SK-N-SH treated with all-trans-retinoic acid at 6 μM for 48 hours (cell line): ENCODE measurements at places on chromosomes 12 and 14.
A peak's percentile ranks its signal among the peaks of the same experiment; 100 is the strongest.

- peak; percentile 86 for ATAC-seq
Observed at GRCh38 chr12:110224379-110225304, 56.4 kb upstream of the ATP2A2 start.

GRCh38 chr12:49347311-49348193, 864 bp downstream of the DNAJC22 start:
- ATAC-seq: peak; percentile 86

GRCh38 chr12:4445156-4446101, at the start of gene FGF6:
TSS of gene FGF6 (minus strand) at chr12:4445815. CDS start at chr12:4445570, 245 bp downstream.
- no peak for ATAC-seq

DNA sequence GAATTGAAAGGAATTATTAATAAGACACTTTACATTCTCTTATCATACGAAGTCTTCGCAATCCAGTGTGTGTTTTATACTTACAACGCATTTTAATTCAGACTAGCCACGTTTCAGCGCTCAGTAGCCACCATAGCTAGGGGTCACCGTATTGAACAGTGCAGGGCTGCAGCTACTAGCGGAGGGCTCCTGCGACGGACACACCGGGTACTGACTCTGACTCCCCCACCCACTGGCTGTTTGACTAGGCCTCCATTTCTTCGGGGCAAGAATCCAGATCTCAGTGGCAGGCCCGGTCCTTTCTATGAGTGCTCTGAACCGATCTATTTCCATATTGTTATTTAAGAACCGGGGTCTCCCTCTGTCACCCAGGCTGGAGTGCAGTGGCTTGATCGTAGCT, 1.5 kb upstream of the CDK2AP1 start:
- ATAC-seq: no peak

- no peak for ATAC-seq
Observed at GRCh38 chr12:113347892-113348291, 10.5 kb upstream of the PLBD2 start.

- no peak for ATAC-seq
Observed at GRCh38 chr12:108004319-108004718, 124.8 kb upstream of the WSCD2 start.

- ATAC-seq: peak; percentile 87
Observed at GRCh38 chr12:123659996-123660727, 10.8 kb upstream of the TCTN2 start.

DNA sequence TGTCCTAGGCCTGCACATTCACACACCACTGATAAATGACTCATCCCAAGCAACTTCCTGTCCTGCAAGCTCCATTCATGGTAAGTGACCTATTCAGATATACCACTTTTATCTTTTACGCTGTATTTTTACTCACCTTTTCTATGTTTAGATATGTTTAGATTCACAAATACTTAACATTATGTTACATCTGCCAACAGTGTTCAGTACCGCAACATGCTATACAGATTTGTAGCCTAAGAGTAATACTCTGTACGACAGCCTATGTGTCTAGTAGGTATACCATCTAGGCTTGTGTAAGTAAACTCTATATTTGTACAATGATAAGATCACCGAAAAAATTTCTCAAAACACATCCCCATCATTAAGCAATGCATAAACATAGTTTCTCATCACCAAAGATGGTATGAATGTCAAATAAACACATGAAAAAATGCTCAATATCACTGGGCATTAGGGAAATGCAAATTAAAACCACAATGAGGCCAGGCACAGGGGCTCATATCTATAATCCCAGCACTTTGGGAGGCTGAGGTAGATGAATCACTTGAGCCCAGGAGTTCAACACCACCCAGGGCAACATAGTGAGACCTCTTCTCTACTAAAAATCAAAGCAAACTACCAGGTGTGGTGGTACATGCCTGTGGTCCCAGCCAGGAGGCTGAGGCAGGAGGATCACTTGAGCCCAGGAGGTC, 20.7 kb downstream of the ATXN2 start:
- peak; percentile 93 for ATAC-seq

DNA sequence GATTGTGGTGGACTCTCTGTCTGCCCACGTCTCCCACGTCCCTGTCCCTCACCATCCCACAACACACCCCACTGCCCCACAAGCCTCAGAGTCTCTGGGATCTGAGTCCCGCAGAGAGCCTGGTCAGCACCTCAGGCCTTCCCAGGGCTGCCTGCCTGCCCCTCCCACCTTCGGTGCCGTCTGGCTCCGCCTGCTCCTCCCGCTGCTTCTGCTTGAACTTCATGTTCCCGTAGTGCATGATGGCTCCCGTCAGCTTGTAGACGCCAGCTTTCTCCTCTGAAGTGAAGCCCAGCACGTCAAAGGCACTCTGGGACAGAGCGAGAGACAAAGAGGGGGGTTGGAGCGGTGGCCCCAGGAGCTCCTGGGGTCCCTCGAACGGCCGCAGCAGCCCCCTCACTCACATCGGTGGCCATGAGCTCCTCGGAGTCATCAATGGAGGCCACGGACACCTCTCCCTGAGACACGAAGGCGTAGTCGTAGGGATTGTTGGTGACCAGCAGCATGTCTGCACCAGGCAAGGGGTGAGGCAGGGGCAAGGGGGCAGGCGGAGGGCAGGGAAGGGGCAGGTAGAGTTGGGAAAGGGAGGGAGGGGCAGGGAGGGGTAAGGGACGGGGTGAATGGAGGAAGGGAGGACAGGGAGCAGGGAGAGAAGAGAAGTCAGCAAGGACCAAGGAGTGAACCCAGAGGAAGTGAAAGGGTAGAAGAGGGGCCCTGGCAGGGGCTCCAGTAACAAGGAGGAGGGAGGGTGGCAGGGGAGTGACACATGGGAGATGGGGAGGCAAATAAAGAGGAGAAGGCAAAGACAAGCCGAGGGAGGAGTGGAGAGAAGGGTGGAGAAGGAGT, 5.6 kb downstream of the MYH6 start:
- ATAC-seq: peak; percentile 31; the same call in 1 of the 3 replicates

DNA sequence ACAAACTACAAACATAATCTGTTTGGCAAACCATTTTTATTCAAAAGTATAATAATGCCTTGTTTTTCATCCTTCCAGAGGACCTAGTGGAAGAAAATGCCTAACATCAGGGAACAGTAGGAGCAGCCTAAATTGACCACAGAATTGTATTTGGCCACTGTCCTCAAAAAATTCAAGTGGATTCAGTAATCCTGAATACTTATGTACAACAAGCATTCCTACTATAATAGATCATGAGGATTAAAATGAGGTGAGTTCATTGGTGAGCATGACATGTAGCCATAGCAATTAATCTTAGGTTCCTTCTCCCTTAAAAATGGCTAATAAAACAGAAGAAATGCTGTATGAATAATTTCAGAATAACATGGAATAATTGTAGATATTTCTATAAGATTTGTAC, 209.3 kb downstream of the DAD1 start:
- ATAC-seq: no peak

DNA sequence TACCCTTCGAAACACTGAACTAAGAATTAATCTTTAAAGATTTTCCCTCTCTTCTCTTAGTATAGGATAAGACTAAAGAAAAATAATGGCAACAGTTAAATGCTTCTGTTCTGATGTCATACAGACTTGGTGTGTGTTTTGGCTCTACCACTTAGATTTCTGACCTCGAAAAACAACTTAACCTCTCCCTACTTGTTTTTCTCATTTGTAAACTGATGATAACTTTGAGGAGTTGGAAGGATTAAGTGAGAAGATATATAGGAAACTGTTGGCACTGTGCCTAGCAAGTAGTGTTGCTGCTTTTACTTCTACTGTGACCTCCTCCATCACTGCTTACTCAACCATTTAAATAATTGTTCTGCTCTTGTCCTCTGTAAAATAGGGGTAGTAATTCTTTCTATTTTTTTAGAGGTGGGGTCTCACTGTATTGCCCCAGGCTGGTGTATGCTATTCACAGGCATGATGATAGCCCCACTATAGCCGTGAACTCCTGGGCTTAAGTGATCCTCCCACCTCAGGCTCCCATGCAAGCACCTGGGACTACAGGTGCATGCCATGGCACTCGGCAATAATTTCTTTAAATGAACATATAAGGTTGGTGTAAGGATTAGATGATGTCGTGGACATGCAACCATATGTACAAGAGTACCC, 22.4 kb downstream of the PALS1 start:
- ATAC-seq: peak; percentile 56

DNA sequence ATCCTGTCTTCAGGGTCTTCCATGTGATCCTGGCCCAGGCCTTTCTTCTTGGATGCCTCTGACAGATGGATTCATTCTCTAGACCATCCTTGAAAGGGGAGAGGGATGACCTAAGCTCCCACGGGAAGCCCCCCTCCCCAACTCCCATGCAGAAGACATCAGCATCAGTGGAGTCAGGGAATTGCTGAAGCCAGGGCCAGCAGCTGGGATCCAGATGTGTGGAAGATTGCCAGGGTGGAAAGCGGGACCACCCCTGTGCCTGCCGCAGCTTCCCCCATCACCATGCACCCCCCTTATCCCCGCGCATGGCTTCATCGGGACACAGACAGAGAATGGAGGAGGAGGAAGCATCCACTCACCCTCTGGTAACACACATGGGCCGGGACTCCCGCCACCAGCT, 183.6 kb upstream of the PRMT8 start:
- ATAC-seq: no peak

DNA sequence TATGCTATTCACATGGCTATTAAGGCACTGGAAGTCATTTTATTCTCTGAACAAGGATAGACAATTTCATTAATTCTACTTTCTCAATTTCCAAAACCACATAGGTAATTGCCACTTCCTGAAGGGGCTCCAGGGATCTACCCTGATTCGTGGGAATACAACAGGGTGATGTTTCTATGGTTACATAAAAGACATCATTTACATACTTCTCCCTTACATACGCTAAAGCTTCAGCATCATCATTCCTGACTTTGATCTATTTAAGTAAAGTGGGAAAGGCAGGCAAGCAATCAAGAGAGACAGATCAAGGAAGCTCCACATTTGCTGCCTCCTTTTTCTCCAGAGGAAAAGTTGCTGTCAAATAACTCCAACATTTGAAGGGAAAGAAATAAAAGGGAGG, 118.8 kb upstream of the SINHCAF start:
- ATAC-seq: no peak

- peak; percentile 86 for ATAC-seq
Observed at GRCh38 chr14:61553730-61554641, 141.3 kb upstream of the HIF1A start.

DNA sequence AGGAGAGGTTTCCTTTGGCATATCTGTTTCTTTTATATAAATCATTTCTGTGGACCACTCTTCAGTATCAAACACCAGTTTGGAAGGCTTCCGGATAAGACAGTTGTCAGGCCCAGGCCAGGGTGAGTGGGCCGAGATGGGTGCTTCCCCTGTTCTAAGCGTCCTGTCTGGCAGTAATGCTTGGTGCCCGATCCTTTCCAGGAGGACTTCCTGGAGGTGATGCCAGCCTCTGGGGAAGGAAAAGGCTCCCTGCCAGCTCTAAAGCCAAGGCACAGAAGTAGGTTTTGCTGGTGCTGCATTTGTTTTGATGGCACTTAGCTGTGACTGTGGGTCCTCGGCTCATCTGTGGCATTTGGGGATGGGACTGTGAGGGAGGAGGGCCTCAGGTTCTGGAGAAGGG, 124.4 kb upstream of the RTL1 start:
- ATAC-seq: no peak

- no peak for ATAC-seq
Observed at GRCh38 chr12:54015018-54015931, 6.5 kb downstream of the HOXC8 start.

- ATAC-seq: peak; percentile 54
Observed at GRCh38 chr12:10716704-10717315, 6.3 kb downstream of the YBX3 start.

DNA sequence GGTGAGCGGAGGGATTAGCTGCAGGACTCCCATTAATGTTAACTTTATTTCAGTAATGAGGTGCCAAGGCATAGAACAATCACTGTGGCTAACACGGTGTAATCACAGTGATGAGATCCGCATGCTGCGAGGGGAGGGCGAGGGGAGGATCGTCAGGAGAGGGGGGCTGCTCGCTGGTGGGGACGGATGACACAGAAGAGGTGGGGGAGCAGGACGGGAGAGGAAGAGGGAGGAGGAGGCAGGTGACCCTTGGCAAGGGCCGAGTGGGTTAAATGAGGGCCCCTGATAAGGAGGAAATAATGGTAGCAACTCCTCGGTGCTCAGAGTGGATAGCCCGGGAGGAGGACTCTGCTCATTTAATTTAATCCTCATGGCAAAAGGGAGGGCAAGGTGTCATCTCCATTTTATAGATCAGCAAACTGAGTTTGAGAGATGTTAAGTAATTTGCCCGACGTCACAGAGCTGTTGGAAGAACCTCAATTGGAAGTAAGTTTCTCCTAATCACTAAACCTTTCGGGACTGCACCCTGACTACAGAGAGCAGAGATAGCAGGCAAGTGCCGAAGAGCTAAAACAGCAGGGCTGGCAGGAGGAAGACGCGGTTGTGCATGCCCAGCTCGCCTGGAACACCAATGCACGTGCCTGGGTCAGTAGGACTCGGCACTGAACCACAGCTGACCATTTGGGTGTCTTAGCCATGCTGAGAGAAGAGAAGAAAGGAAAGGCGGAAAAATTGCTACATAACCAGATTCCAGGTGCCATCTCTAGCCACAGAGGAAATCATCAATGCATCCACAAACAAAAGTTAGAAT, 43.0 kb downstream of the SPRING1 start:
- ATAC-seq: no peak

- ATAC-seq: no peak
Observed at GRCh38 chr12:63098851-63099250, 52.1 kb downstream of the AVPR1A start.

GRCh38 chr12:54352022-54352531, 12.2 kb downstream of the GPR84 start:
- ATAC-seq: peak; percentile 61

- no peak for ATAC-seq
Observed at GRCh38 chr14:36055681-36056225, 120.8 kb downstream of the PTCSC3 start.

DNA sequence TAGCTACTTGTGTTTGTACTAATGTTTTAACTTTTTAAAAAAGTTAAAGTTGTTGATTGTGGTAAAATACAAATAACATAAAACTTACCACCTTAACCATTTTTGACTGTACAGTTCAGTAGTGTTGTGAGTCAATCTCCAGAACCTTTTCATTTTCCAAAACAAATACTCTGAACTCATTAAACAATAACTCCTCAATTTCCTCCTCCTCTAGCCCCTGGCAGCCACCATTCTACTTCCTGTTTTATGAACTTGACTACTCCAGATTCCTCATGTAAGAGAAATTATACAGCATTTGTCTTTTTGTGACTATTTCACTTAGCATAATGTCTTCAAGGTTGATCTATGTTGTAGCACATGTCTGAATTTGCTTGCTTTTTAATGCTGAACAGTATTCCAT, 299.1 kb upstream of the AMIGO2 start:
- no peak for ATAC-seq

DNA sequence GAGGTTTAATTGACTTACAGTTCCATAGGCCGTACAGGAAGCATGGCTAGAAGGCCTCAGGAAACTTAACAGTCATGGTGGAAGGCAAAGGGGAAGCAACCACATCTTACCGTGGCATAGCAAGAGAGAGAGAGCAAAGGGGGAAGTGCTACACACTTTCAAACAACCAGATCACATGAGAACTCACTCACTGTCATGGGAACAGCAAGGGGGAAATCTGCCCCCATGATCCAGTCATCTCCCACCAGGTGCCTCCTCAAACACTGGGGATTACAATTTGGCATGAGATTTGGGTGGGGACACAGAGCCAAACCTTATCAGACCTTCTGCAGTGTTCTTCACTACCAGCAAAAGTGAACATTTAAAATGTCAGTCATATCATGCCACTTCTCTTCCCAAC, 58.9 kb downstream of the USP15 start:
- ATAC-seq: no peak
